Astrocyte (in vitro differentiated cells and primary cell): ENCODE measurements at places on chromosomes 2 and 18. TPM values are rescaled to one million over a fixed set of nuclear protein-coding genes. Genes with fewer than 3 reads are reported as not detected.

GRCh38 chr18:49768051-49768391 is 45.3 kb downstream of the ACAA2 start:
- peak; percentile 50 for DNase-seq

DNA sequence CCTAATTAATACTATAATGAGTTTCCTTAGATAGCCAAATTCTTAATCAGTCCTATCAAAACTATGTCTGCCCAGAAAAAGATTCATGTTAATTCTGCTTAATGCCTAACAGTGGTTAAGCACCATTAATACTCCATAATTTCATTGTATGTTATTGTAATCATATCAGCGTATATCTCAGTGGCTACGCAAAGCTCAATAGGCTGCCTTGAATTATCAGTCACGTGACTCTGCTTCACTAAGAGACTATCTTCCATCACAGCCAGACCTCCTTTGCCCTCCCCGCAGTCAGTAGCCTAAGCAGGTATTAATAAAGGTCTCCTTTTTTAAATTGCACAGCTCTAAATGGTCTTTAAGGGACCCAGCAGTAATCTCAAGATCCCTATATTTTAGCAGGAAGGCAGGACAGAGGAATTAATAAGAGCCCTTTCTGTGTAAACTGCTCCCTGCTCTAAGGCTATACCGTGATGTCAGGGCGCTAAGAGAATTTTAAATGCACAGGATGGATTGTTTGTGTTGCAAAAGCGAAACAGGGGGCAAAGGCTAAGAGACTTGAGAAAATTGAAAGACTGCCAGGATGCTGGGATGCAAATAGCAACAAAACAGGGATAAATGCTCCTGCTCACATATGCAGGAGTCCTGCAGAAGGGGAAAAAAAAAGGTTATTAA is 215.6 kb upstream of the POU3F3 start:
- no peak for DNase-seq

- peak; percentile 88 for DNase-seq
Observed at GRCh38 chr2:79585701-79586433, 73.0 kb downstream of the CTNNA2 start.

- no peak for DNase-seq
Observed at GRCh38 chr2:209788925-209789324, 17.3 kb downstream of the UNC80 start.

DNA sequence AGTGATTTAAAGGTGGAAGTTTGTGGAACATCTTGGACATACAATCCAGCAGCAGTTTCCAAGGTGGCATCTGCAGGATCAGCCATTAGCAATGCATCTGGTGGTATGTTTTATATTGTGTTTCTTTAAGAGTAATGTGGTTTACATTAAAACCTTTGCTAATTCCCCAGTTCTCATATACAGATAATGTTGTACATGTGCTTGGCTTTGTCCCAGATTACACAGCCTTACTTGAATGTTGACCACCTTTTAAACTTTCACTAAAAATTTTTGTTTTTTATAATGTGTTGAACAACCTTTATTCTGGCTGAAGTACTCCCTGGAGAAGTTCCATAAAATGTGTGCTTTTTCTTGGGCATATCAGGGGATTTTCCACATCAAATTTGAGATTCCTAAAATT is 57.5 kb downstream of the MIB1 start:
- no peak for DNase-seq

- DNase-seq: no peak
Observed at GRCh38 chr2:198102120-198102519, 297.7 kb downstream of the PLCL1 start.

DNA sequence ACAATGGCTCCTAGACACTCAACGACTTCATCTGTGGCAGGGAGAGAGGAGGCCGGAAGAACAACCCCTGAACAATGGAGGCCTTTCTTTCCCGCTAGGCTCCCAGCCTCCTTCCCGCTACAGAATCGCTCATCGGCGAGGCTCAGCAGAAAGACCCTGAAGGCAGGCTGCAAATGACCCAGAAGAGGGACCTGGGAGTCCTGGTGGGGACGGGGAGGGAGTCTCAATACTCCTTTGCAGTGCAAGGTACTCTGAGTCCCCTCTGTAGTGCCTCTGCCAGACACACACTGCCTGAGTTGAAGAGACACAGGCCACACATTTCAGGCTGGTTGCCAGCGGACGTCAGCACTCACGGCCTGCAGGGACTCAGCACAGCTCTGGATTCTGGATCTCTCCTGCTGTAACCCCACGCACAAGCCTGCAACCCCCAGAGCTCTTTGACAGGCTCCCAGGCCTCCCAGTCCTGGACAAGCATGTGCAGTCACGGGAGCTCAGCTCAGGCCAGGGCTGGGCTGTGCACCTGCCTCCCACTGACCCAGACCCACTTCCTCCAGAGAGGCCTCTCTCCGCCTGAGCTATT is 6.1 kb downstream of the GPR17 start:
- DNase-seq: no peak

DNA sequence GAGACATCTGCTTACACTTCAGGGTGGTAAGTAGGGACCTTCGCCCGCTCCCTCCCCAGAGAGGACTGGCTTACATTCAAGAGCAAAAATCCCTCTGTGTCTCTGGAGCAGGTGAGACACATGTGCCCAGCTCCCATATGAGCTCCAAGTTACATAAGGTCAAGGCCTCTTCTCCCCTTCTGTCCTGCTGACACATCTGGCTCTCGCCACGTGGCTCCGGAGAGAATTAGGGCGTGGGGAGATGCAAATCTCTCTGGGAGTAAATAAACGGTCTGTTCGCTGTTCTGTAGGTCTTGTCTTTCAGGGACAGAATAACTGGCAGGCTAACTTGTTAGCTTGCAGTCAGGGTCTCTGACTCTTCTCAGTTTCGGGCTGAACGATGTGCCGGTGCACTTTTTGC is 16.2 kb downstream of the MRO start:
- DNase-seq: no peak

DNA sequence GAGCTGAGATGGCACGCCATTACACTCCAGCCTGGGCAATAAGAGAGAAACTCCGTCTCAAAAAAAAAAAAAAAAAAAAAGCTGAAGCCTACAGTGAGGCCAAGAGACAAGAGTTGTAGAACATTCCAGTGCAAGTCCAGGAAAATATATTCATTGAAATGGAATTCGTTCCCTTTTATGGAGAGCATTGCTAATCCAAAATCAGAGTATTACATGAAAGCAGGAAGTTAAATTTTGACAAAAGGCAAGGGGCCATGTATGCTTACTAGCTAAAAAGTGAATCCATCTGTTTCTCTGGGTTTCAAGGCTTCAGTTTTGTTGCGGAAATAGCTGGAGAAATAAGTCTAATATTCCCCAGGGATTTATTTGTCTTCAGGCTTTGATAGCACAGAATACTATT is 471.7 kb downstream of the THSD7B start:
- DNase-seq: peak; percentile 66

DNA sequence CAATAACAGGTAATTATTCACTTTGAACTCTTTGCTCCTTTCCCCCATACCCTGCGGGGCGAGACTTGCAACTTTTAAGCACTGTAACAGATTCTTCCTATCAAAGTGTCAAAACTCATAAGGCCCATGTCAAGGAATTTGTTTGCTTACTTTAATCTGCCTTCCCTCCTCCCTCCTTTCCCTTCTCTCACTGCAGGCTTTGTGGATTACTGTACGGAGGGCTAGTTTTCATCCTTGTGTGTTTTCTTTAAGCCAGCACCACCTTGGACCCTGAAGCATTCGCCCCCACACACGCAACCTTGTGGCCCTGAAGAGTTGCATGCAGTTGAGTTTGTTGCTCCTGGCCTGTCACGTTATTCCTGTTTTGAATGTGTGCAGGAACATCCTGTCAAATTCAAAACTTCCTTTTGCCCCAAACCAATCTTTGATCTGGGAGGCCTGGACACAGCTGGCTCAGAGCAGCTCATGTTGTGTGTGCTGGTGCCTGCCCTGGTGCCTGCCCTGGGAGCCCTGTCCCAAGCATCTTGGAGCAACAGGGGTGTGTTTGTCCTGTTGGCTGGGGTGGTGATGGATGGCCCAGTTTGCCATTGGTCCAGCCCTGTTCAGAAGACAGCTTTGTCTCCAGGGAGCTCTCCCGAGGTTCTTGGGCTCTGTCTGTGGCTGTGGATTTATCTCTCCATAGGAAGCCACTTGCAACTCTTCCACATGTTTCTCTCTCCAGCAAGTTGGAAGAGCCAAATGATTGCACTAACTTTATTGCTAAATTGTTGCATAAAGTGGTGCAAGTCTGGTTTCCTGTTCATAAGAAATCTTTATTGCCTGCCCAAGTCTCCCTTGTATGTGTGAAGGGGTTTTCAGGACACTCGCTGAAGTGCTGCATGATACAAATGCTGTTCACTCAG is 199.6 kb downstream of the VAPA start:
- no peak for DNase-seq

GRCh38 chr2:206011018-206011614 is 74.9 kb downstream of the INO80D start:
- no peak for DNase-seq

DNA sequence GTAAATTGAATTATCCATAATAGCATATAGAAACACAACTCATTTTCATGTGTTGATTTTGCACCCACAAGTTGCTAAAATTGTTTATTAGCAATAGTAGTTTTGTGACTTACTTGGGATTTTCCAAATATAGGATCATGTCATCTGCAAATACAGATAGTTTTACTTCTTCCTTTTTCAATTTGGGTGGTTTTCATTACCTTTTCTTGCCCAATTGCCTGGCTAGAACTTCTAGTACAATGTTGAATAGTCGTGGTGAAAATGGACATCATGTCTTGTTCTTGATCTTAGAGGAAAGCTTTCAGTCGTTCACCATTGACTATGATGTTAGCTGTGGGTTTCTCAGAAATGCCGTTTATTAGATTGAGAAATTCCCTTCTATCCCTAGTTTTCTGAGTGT is 60.2 kb upstream of the TCF7L1 start:
- DNase-seq: no peak

DNA sequence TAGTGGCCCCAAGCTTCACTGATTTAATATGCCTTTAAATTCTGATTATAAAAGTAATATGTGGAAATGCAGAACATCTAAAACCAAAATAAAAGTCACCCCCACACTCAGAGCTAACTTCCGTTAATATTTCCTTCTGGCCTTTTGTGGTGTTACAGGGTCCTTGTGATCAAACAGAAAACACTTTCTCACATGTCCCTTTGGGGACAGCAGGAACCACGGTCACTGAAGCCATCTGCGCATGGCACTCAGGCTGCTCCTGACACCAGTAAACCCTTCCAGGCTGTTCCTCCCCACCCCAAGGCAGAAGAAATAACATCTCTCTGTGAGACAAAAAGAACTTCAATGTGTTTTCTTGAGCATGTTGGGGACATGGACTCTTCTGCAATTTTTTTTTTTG is 25.1 kb upstream of the GPR17 start:
- no peak for DNase-seq

DNA sequence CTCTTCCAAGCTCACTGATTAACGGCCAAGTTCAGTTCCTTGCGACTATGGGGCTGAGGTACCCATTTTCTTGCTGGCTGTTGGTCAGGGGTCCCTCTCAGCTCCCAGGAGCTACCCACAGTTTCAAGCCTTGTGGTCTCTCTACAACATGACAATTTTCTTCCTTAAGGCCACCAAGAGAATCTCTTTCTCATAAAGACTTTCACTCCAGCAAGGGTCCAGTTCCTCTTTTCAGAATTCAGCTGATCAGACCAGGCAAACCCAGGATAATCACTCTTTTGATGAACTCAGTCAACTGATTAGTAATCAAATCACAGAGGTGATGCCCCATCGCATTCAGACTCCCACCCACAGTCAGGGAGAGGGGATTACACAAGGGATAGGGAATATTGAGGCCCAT is 129.7 kb downstream of the IRS1 start:
- DNase-seq: no peak

- peak; percentile 89 for DNase-seq
Observed at GRCh38 chr2:43759195-43759594, 14.6 kb upstream of the DYNC2LI1 start.

GRCh38 chr2:241629762-241630435 is 7.1 kb downstream of the THAP4 start:
- DNase-seq: peak; percentile 78

GRCh38 chr2:70528929-70529328 is 24.7 kb downstream of the TGFA start:
- DNase-seq: no peak

GRCh38 chr2:217494557-217494956 is 508.2 kb downstream of the TNS1 start:
- DNase-seq: no peak

The CTLA4 gene
- not detected in 2 replicates for total RNA-seq

The LONRF2 gene
- 0.45 and 0.62 TPM in 2 replicates for total RNA-seq

The ZNF385B gene
- total RNA-seq: 0.27 TPM in 1 of 2 replicates, not detected in the other

The NR4A2 gene
- 1.2 and 1.3 TPM in 2 replicates for total RNA-seq

The ZAP70 gene
- total RNA-seq: 0.14 and 0.73 TPM in 2 replicates

The POTEI gene
- total RNA-seq: 0.32 and 0.50 TPM in 2 replicates

The CNDP2 gene
- 120 and 149 TPM in 2 replicates for total RNA-seq

The RGPD8 gene
- 9.6 and 11.6 TPM in 2 replicates for total RNA-seq

The PLA2R1 gene
- total RNA-seq: 7.1 and 10.5 TPM in 2 replicates

The ALPP gene
- total RNA-seq: 0.32 TPM in 1 of 2 replicates, not detected in the other
